ENCODE measurements at places on chromosomes 6 and 20.

DNA sequence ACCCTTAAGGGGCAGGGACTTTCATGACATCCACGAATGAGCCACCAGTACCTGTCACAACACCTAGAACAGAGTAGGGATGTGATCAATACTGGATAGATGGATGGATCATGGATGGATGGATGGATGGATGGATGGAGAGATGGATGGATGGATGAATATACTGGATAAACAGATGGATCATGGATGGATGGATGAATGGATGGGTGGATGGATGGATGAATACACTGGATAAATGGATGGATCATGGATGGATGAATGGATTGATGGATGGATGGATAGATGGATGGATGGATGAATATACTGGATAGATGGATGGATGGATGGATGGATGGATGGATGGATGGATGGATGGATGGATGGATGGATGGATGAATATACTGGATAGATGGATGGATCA, 73.0 kb downstream of the PKHD1 start:
- DNase-seq: no peak

DNA sequence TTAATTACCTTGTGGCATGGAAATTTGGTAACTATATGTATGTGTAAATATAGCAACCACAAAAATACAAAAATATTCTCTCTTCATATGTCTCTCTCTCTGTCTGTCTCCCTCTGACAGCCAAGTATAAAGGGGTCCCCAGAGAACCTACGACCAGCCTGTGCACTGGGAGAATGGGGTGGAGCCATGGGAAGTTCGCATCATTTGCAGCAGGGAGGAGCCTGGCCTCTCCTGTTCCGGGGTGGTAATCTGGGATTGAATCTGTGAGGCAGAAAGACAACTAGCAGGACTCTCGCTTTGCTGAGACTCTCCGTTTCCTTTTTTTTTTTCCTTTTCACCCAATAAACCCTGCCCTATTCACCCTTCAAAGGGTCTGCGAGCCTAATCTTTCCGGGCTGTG, 1109.1 kb downstream of the HACE1 start:
- no peak for DNase-seq

GRCh38 chr20:8423482-8423881, 291.4 kb downstream of the PLCB1 start:
- DNase-seq: no peak

- DNase-seq: peak; percentile 51
These were observed 27.4 kb downstream of the KCNG1 start for GRCh38 chr20:50995506-50995905.

DNA sequence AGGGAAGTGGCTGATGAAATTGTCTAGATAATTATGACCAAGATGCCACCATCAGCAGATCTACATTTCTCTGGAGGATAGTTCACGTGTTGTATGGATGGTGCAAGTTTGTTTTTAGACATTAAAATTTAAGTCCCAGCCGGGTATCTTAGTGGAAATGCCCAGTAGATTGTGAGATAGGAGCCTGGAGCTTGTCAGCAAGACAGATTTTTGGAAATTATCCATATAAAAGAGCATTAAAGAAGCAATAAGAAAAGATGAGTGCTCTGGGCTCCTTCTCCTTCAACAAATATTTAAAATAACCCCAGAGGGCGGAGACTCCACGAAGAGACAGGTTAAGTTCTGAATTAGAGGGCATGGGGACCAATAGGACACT, 47.6 kb upstream of the SMLR1 start:
- DNase-seq: peak; percentile 40

DNA sequence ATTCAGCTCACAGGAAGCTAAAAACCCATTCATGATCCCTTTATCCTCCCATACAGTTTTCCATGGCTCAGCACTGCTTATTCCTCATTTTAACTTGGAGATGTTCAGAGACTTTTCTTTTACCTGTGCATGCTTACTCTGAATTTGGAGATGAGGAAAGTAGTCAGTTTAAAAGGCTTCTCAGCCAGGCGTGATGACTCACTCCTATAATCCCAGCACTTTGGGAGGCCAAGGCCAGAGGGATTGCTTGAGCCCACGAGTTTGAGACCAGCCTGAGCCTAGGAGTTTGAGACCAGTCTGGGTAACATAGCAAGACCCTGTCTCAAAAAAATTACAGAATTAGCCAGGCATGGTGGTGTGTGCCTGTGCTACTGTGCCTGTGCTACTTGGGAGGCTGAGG, 30.3 kb upstream of the TMEM217 start:
- no peak for DNase-seq

DNA sequence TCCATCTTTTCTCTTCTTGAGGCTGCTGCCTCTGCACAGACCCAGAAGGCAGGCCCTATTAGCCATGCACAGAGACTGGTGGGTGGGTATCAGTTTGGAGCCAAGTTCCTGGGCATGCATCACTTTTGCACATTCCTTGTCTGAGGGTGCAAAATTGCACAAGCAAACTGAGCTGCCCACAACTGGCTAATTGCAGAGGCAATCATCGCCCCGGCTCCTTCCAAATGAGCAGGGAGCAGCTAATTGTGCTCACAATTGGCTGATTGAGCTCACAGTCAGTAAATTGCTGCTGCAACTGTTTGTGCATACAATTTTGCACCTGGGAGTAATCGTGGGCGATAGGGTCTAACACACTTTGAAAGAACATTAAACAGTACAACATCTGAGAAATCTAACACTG, 511.4 kb downstream of the DHX35 start:
- no peak for DNase-seq

DNA sequence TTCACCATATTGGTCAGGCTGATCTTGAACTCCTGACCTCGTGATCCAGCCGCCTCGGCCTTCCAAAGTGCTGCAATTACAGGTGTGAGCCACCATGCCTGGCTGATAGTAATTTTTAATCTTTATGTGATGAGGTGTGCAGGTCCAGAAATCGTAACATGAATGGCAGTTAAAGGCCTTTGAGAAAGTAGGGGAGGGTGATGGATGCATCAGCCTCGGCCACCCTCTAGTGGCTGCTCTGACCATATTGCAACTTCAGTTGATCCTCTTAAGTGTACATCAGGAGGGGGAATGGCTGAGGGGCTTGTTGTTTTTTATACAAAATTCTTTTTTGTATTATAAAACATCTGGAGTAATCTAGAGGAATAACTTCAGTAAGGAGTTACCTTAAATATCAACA, 193.0 kb downstream of the ZFAND3 start:
- DNase-seq: peak; percentile 65

DNA sequence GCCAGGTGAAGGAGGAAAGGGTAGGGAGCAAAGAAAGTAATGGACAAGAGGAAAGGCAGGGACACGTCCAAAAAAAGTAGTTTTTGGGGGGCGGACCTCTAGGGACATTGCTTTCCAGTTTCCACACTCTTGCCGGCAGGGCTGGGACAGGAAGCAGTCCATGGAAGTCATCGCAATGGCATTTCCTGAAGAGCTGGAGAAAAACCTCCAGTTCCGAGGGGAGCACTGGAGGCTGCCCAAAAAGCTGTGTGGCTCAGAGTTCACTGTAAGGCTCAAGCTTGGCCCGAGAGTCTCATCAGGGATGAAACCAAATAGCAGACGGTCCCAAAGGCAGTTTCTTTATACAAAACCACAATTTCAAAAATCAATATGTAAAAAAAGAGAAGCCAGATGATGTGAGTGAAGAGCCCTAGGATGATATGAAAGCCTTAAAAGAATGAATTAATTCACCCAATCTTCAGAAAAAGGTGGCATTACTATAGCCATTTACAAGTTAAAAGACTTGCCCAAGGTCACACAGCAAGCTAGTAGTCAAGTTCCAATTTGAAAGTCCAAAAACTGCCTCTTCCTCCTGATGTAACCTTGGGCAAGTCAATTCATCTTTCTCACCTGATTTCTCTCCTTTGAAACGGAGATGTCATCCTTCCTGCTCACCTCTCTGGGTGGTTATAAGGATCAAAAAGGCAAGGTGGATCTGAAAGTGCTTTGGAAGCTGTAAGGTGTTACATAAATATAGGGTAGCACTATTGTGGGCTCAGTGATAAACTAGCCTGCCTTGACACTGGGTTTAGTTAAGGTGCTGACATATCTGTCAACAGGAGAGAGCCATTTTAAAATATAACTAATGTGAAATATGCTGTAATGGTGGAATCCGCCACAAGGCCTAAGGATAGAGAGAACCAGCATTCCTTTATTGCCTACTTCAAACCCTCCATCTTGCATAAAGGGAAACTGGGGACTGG, 9.1 kb downstream of the BCL2L1 start:
- peak; percentile 86 for DNase-seq

DNA sequence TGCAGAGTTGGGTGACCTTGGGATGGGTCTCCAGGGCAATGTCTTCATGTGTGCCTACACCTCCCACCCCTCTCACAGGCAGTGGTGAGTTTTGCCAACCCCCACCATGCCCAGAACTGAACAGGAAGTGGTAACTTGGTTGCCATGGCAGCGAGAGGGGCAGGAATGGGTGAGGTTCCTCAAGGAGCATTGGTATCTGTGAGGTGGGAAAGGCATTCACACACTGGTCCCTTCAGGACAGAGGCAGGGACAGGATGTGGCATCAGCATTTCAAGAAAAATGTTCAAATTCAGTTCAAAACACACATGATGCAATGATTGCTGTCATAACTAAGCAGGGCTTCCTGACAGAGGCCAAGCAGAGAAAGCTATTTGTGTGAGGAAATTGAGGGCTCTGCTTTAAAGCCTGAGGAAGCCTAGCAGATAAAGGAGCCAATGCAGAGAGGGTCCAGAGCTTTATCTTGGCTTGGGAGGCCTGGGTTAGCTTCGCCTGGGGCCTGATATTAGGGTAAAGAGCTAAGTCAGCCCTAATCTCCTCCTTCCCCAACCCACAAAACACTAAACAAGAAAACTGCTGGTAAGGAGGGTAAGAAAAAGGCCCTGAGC, 551 bp downstream of the TREML2 start:
- peak; percentile 33 for DNase-seq

- no peak for DNase-seq
These were observed 45.6 kb downstream of the DUSP22 start for GRCh38 chr6:337805-338368.
